CD4-positive, alpha-beta T cell treated with Interferon gamma for 1 hour (primary cell): ENCODE measurements at places on chromosomes 4 and X.

GRCh38 chrX:50161127-50161526 is 39.7 kb downstream of the AKAP4 start:
- no peak for DNase-seq

DNA sequence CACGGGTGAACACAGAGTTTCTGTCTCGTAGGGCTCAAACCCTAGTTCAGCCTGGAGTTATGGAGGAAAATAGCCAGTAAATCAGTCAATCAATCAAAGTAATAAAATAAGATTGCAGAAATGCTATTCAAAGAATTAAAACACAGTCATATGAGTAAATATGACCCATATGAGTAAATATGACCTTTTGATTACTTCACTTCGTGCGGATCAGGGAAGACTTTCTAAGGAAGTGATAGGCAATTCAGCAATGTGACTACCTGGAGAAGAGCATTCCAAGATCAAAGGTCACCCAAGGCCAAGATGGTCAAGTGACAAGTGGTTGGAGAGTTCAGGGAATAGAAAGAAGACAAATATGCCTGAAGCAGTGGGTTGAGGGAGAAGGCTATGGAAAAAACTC is 722.6 kb downstream of the ADGRL3 start:
- DNase-seq: no peak

DNA sequence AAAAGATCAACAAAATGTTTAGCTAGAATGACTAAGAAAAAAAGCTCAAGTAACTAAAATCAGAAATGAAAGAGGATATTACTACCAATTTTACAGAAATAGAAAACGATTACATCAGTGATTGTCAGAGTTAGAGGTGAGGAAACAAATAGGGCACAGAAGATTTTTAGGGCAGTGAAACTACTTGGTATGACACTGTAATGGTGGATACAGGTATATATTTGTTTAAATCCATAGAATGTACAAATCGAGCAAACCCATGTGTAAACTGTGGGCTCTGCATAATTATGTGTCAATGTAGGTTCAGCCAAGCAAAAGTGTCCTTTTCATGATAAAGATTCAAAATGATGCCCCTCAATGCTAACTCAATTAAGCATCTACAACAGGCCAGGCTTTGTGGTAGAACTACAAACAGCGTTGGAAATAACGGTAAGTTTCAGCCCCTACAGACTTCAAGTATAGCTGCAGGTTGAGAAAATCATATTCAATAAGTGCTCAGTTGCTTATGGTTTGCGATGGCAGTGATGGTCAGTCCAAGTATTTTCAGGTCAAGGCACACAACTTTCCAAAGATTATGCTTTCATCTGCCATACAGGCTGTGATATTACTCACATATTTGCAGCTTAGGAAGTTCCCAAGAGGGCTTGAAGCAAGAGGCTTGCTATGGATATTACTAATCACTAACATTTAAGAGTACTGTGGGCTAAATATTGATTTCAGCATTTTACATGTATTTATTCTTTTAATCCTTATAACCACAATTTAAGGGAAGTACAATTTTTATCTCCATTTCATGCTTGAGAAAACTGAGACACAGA is 158.6 kb downstream of the TET2 start:
- DNase-seq: no peak

GRCh38 chr4:130249002-130249401 is 1153.0 kb downstream of the C4orf33 start:
- no peak for DNase-seq

DNA sequence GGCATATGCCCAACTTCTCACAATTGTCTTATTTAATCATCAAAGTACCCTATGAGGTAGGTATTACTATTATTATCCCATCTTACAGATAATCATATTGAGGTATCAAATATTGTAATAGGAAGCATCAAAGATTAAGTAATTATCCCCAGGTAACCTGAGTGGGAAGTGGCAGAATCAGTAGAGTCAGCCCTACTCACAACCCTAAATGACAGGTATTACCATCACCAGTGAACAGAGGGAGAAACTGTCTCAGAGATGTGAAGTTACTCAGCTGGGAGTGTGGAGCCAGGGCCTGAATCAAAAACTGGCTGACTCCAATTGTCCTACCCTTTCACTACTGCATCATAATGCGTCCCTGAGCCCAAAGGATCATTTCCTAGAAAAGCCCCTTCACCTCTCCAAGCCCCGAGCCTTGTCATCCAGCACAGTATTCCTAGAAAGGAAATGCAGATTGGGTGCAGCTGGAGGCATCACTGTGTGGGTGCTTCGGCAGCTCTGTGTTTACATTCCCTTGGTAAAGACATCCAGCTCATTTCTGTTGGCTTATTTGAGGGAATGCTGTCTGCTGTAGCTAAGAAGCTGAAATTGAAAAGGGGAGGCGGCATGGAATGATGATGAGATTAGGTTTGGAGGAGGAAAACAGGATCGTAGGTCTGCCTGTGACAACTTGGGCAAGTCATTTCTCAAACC is 72.8 kb downstream of the DHX15 start:
- no peak for DNase-seq

- DNase-seq: peak; percentile 68
Observed at GRCh38 chr4:8201321-8201781, 2.3 kb downstream of the SH3TC1 start.

DNA sequence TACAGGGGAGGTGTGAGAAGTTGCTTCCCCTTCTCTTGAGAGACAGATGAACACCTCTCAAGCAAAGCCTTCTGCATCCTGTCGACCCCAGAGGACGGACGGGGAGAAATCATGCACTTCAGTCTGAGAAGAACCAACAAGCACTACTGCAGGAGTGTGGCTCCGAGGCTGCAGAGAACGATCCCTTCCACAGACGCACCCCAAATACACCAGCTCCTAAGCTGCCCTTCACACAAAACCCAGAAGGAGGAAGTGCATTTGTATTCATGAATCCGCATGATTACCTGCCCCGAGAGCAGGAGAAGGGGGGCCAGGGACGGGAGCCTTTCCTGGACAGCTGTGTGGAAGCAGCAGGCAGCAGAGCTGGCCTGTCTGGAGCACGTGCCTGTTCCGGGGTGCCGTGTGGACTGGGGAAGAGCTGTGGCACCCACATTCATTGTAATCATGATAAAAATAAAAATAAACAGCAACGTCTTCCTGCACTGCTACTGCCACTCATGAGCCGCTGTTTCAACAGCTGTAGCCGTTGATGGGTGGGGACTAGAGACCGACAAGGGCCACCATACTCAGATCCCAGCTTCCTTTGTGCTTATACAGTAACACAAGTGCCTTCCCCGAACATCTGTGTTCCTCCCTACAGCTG is 42.9 kb downstream of the ACSL1 start:
- no peak for DNase-seq

- DNase-seq: no peak
Observed at GRCh38 chrX:17923546-17923945, 62.4 kb upstream of the RAI2 start.

DNA sequence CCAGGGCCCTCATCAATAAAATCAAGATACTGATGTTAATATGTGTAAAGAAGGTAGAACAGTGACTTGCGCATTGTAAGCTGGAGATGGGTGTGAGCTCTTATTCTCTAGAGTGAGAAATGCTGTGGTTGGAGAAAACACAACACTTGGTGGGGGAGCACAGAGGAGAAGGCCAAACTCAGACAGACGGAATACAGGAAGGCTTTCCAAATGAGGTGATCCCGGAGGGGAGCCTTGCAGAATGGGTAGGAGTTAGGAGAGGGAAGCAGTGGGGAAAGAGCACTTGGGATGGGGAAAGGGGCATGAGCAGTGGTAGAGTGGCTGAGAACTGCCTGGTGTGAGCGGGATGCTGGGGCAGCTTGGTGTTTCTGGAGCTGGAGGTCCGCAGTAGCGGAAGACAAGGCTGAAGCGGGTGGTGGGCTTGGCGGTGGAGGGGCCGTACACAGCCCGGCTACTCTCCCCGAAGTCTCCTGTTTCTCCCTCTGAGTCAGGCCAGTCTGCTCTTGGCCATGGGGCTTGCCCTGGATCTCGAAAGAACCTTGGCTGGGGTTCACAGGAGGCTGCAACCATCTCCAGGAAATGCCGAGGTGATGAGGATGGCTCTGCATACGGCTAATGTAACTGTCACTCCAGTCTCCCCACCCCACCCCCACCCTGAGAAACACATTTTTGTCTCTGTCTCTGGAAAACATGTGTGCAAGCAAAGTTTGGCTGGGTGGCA is 11.3 kb upstream of the PLAC1 start:
- no peak for DNase-seq

DNA sequence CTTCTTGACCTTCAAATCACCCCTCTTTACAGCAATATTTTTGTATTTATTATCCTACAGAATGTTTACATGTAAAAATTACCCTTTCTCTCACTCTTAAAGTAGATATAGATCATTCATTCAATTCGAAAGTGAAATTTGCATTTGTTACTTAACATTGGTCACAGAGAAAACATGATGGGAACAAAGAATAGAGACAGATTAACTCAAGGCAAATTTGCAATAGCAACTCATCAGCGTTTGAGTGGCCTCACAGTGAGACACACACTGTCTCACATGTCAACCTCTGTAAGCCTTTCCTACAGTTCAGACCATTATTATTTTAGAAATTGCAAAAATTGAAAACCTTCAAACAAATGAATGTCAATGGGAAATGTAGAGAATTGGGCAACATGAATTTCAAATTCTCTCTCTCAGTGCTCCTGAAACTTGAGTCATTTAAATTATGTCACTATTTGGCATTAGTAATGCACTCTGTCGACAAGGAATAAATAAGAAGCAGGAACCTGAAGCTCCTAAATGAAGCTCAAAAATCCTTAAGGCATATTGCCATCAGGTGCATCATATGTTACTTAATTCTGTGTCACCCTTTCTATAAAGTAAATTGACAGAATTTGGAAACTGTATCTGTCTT is 148.3 kb upstream of the ANXA10 start:
- DNase-seq: no peak
